ENCODE measurements at places on chromosomes 3 and 15. TPM values are rescaled to one million over a fixed set of nuclear protein-coding genes. Genes with fewer than 3 reads are reported as not detected.

MUSTN1 gene
- not detected for total RNA-seq

PTX3 gene
- 276 TPM for total RNA-seq

SQOR gene
- 36.3 TPM for total RNA-seq

SLC9C1 gene
- not detected for total RNA-seq

GP9 gene
- total RNA-seq = not detected

ACAN gene
- total RNA-seq = under 0.01 TPM

GOLGA6L4 gene
- 0.59 TPM for total RNA-seq

NOX5 gene
- not detected for total RNA-seq

CFAP161 gene
- total RNA-seq = not detected

ROBO2 gene
- 0.45 TPM for total RNA-seq

FOXL2NB gene
- not detected for total RNA-seq

B3GALNT1 gene
- total RNA-seq = 23.2 TPM

LRRN1 gene
- total RNA-seq = 0.17 TPM

ATP11B gene
- 21.7 TPM for total RNA-seq

ENTPD3 gene
- under 0.01 TPM for total RNA-seq

CHRNA7 gene
- total RNA-seq = not detected

LRTM1 gene
- not detected for total RNA-seq

MAPKBP1 gene
- 9.9 TPM for total RNA-seq

MESP2 gene
- 1.3 TPM for total RNA-seq

WDR49 gene
- not detected for total RNA-seq

All from bronchus fibroblast of lung (primary cell).